Esophagus mucosa (tissue), 1 donor: ENCODE measurements at places on chromosomes 16 and 17.

DNA sequence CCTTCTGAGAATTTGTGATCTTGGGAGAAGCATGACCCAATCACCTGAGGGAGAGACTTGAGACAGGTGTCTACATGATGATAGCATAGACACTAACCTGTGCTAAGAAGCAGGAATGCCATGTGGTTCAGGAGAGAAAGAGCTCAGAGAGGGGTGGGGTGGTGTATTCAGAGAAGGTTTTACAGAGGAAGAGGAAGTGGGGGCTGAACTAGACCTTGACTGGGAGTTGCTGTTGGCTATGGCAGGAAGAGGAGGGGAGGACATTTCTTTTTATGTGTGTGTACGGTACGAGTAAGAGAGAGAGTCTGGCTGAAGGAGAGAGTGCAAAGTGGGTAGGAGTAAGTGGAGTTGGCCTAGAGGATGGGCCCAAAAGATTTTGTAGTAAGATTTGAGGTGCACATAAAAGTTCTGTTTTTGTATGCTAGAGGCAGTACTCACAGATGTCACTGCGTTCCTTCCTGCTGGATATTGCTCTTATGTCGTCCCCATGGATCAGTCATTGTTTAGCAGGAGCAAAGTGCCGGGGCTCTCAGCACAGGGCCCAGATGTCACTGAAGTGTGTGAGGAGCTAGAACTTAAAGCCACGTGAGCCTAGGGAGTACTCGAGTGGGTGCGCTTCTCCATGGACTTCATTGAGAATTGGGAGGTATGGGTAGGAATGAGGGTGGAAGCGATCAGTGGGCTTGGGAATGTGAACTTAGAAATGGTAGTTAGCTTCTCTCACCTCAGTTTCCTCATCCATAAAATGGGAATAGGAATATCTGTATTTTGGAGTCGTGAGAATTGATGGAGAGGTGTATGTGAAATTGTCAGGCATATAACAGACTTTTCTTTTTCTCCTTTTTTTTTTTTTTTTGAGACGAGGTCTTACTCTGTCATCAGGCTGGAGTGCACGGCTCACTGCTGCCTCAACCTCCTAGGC, 22.1 kb downstream of the SLC7A6 start:
- ATAC-seq: no peak

GRCh38 chr17:46811978-46812583, 6.4 kb downstream of the WNT3 start:
- peak; percentile 27 for ATAC-seq

GRCh38 chr16:86002178-86002900, 103.4 kb downstream of the IRF8 start:
- ATAC-seq: peak; percentile 83

DNA sequence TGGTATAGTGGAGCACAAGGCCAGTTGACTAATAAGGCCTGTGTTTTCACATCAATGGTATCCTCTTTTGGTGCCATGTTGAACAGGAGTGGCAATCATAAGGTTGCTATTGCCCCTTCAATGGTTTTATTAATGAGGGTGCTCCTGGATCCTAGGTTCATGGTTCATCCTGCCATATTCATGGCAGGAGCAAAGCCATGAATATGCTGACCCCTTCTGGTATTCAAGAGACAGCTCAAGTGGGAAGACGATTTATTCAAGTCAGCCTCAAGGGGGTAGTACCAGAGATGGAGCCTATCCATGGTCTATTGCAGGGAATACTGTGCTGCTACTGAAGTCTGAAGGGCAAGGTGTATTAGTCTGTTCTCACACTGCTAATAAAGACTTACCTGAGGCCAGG, 2.6 kb downstream of the ABCA9 start:
- no peak for ATAC-seq

GRCh38 chr17:18262111-18262510, 1.6 kb downstream of the MIEF2 start:
- no peak for ATAC-seq

GRCh38 chr16:30481381-30481780, 8.8 kb downstream of the ITGAL start:
- no peak for ATAC-seq

- no peak for ATAC-seq
Measured at GRCh38 chr16:21218153-21218552, 6.8 kb upstream of the ZP2 start.

GRCh38 chr16:24971718-24972117, 43.5 kb downstream of the ARHGAP17 start:
- no peak for ATAC-seq

GRCh38 chr17:79407385-79407784, 203.5 kb downstream of the RBFOX3 start:
- ATAC-seq: no peak

DNA sequence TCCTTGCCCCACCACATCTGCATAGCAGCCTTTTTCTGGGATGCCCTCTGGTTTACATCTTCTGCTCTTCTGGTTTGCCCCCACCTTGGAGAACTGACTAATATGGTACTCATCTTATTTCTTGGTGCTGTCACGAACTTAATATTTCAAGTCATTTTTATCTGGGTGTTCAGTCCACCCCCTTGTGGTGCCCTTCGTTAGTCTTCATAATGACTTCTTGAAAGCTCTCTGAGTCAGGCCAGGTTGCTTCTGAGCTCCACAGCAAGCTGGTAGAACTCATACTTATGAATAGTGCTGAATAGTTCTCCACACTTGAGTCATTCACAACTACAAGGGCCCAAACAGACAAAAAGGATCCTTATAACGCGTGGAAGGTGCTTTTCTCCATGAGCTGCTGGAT, 35.8 kb upstream of the TEKT3 start:
- ATAC-seq: no peak

DNA sequence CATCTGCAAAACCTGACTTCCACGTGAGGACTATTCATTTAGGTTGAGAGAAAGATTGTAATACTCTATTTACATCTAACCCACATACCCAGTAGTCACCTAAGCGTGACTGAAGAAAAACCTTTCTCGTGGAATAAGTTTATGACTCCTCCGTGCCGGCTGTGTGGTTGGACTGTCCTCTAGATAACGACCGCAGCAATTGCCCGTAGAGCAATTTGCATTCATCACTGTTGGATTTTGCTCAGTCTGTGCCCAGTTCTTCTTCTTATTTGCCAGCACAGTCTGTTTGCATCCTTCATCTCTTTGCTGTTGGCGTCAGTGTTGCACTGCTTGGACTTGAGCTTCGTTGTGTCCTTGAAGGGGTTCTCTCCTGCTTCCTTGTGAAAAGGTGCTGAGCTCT, 131.3 kb downstream of the CYB561 start:
- ATAC-seq: no peak

GRCh38 chr17:17366235-17366634, 63.1 kb downstream of the NT5M start:
- ATAC-seq: no peak

DNA sequence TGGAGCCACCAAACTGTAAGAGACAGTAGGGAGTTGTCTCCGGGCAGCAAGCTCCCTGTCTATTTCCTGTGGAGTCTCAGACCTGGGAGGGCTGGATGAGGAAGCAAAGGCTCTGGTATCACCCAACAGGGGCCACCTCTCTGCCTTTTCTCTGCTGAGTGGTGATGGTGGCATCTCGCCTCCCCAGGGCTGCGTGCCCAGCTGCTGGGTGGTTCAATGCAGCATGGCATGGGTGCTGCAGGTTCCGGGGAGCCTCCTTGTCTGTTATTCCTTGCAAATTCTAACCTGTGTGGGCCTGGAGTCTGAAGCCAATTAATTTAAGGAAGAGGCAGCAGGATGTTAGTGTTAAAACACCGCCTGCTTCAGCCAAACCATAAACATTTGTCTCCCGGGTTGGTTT, 78.2 kb downstream of the CCDC182 start:
- ATAC-seq: no peak

DNA sequence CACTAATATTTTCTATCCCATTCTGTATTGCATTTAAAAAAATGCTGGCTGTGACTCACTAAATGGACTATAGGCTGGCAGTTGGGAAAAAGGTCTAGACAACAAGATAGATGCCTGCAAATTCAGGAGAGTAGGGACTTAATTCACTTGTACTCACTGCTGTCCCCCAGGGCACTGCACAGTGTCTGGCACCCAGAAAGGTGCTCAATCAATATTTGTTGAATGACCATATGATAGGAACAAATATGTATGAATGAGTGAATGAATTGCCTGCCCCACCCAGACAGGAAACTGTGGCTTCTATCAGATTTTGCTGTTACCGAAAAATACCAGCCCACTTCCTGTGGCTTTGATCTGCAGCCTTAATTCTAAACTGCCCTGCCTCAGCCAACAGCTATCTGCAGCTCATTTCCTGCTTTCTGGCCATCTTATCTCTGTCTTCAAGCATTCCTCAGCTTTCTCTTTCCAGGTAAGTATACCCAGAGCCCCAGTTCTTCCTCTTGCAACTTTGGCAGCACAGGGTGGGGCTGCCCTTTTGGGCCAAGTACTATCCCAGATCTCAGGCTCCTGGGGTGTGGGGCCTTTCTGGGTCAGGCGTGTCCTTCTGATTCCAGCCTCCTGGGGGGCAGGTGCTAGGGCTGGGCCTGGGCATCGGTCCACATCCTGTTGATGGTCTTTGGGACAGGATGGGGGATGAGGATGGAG, 15.3 kb upstream of the TNS4 start:
- ATAC-seq: no peak

GRCh38 chr16:54687043-54687899, 243.4 kb upstream of the IRX5 start:
- no peak for ATAC-seq

DNA sequence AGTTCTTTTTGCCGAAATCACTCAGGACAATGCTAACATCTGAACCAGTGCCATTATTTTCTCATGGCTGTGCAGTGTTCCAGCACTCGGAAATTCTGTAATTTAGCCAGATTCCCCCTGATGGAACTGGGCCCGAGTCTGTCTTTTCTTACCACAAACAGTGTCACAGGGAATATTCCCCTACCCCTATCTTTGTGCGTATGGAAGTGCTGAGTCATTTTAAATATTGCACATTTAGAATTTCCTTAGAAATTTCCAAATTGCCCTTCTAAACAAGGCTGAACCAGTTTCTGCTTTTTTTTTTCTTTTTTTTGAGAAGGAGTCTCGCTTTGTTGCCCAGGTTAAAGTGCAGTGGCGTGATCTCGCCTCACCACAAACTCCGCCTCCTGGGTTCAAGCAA, 88.0 kb upstream of the CREBBP start:
- no peak for ATAC-seq

DNA sequence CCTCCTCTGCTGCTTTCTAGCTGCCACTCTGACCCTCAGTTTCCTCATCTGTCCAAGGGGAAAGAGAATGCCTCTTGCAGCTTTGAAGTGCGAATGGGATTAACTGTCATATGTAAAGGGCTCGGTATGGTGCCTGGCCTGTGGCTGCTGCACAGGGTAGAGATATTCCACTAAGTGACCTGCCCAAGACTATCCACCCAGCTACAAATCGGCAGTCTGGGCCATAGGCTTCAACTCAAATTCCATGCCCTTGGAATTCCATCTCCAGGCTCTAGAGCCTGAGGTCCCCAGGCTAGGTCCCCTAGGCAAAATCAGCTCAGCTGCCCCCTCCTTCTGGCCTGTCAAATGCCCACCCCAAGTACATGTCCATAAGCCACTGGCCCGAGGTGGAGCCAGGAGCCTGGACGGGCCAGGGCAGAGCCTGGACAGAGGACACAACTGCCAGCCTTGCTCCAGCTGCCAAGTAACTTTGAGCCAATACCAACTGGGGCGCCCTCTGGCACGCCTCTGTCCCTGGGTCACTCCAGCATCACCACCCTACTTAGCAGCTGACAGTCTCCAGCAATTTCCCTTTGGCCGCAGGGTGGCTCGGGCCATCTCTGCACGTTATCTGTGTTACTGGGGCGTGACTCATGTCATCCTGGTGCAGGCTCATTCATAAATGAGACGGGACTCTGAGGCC, 57.2 kb downstream of the SDK2 start:
- no peak for ATAC-seq

DNA sequence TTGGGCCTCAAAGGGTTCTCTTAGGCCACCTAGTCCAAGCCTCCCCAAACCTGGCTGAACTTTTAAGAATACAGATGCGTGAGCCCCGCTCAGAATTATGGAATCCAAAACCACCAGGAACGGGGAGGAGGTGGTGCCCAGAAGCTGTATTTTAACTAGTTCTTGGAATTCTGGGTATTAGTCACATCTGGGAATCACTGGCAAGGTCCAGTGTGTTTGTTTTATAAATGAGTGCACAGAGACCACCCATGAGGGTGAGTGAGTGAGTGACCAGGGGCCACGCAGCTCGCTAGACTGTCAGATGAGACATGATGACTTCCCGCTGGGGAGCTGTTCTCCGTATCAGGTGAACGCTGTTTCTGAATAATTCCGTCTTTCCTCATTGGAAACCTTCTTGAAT, 14.2 kb downstream of the KLHL36 start:
- ATAC-seq: no peak

DNA sequence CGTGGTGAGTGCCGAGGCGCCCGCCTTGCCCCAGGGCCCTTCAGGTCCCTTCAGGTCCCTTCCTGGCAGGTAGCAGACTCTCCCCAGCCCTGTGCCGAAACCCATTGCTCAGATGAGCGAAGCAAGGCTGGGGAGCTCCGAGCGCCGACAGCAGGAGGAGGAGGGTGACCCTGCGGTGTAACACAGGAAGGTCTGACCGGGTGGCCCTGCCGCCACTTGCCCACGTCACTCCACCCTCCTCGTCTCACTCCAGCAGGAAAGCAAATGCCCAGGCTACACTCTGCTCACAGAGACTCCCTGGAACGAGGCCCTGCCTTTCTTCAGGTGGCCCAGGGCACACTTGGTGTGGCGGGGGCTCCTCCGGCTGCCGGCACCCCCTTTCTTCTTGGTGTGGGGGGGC, 57.2 kb downstream of the ACTG1 start:
- ATAC-seq: no peak

- ATAC-seq: no peak
Measured at GRCh38 chr17:28960256-28961061, 9.1 kb upstream of the PHF12 start.

- ATAC-seq: no peak
Measured at GRCh38 chr17:47120521-47121095, 68.5 kb downstream of the CDC27 start.

DNA sequence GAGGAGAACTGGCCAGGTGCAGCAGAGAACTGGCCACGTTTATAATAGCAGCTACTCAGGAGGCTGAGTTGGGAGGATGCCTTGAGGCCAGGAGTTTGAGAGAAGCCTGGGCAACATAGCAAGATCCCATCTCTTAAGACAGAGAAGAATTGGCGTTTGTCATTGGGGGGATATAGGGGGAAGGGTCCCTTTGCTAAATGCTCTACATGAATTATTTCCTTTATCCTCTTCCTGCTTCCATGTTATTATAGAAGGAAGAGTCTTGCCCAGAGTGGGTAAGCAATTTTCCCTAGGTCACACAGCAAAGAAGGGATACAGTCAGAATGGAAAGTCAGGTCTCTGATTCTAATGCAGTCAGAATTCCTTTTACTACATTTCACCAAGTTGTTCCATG, 68.0 kb downstream of the MYH11 start:
- no peak for ATAC-seq

DNA sequence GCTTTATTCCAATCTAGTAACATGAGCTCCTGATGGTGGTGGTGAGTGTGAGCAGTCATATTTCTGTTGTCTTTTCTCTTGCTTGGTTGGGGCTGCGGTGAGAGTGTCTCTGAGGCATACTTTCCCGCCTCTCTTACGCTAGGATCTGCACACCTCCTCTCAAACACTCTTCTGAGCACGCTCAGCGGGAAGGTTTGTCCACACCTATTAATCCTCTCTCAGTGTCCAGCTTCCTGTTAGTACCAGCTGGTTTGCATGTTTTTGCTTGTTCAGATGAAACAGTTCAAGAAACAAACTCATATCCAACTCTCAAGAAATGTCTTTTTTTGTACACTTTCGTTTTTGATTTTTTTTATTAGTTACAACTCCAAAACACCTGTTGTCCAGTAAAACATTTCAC, 89.5 kb downstream of the CCDC182 start:
- ATAC-seq: peak; percentile 60
